Activated CD4-positive, alpha-beta T cell treated with anti-CD3 and anti-CD28 coated beads for 48 hours (primary cell): ENCODE measurements at places on chromosomes 13 and 19.

- no peak for DNase-seq
Measured at GRCh38 chr19:12984683-12985048, 10.6 kb upstream of the NFIX start.

DNA sequence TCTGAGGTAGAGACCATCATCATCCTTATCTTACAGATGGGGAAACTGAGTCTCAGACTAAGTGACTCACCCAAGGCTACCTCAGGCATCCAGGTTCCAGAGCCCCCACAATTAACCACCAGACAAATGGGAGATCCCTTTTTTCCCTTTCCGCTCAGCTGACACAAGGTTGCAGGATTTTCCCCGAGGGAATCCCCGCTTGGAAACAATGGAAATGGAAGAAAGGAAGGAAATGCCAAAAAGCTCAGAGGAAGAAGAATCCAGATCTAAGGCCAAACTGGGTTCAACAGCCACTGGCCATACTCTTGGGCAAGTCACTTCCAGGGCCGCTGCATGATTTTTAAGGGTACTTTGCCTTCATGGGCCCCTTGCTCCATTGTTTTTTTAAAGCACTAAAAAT is 1.6 kb downstream of the ZNF71 start:
- no peak for DNase-seq

DNA sequence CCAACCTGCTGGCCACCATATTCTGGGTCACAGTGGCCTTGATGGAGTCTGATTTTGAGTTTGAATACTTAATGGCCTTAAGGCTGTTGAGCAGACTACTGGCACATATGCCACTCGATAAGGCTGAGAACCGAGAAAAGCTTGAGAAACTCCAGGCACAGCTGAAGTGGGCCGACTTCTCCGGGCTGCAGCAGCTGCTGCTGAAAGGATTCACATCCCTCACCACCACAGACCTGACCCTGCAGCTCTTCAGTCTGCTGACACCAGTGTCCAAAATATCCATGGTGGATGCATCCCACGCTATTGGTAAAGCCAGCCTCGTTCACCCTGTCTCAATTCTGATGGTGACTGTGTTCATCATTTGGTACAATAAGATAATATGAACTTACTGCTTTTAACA is 77.5 kb downstream of the ZAR1L start:
- DNase-seq: no peak

- peak; percentile 82 for DNase-seq
Measured at GRCh38 chr19:15332311-15332996, at the start of gene BRD4. Gene BRD4 (minus strand): TSS chr19:15332539. CDS start chr19:15273099, 59,440 bp downstream.

- DNase-seq: no peak
Measured at GRCh38 chr19:36151144-36152018, 866 bp downstream of the COX7A1 start.

- no peak for DNase-seq
Measured at GRCh38 chr19:1392407-1392806, 8.7 kb downstream of the NDUFS7 start.
